ENCODE measurements at places on chromosomes 16 and 17.

GRCh38 chr16:67805718-67806427 is 487 bp downstream of the RANBP10 start:
- DNase-seq: no peak

DNA sequence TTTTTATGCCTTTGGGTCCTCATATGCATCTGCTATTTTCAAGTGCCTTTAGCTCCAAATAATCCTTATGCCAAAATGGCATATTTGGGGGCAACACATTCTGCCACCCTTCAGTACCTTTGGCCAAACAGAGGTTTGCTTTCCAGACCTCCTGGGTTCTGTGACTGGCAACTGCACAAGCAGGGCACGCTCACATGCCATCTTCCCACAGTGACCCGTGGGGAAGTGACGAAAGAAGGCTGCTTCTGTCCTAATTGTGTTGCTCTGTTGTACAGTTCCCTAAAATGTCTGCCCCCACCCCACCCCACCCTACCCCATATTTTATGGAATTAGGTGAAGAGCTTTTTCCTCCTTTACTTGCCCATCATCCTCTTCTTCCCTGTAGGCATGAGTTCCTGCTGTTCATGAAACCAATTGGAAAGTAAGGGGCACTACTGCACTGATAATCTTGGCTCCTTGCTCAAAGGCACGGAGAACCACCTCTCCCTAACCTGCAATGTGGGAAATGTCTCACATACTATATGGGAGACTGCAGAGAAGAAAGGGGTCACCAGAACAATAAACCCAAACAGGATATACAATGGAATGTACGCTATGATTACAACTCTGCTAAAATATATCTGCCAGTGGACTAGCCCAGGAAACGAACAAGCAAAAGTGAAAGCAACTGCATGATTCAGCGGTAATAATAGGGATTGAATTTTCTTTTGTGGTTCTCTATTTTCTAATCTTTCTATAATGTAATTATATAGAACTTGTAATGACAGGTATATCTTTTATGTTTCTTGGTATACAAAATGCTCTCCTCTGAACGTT is 3.3 kb upstream of the SLFN12L start:
- peak; percentile 47 for DNase-seq

- no peak for DNase-seq
Observed at GRCh38 chr16:10828851-10829366, 10.3 kb upstream of the TVP23A start.

- no peak for DNase-seq
Observed at GRCh38 chr16:57999971-58000705, at the start of gene ZNF319. Gene ZNF319 (minus strand): TSS chr16:58000672. CDS start chr16:57998265, 2,407 bp downstream.

- no peak for DNase-seq
Observed at GRCh38 chr16:80107900-80108299, 432.9 kb upstream of the DYNLRB2 start.

DNA sequence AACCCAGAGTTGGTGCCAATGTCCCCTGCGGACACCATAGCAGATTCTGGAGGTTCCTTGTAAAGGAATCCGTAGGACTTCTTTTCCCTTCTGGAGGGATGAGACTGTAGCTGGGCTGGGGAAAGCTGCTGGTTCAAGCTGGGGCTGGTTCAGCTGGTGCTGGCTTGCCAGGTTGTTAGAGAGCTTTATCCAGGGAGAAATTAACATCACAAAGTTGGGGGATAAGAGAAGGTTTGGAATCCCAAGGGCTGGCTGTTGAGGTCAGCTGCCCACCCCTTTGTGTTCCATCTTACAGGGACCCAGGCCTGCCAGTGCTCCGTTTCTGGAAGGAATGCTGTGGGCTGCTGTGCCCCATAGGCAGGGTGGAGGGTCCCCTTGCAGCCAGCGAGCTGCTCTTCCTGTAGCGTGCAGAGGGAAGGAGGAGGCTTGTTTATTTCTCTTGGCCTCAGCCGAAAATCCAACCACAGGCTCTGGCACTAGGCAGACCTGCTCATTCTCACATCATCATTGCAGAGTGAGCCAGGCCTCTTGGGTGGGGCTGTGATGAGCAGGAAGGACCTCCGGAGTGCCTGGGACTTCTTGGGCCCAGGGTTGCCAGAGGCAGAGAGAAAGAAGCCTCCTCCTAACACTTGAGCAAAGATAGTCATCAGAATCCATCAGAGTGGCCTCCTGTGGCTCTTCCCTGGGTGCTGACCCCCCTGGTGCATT is 251.1 kb downstream of the SEC14L1 start:
- peak; percentile 48 for DNase-seq

DNA sequence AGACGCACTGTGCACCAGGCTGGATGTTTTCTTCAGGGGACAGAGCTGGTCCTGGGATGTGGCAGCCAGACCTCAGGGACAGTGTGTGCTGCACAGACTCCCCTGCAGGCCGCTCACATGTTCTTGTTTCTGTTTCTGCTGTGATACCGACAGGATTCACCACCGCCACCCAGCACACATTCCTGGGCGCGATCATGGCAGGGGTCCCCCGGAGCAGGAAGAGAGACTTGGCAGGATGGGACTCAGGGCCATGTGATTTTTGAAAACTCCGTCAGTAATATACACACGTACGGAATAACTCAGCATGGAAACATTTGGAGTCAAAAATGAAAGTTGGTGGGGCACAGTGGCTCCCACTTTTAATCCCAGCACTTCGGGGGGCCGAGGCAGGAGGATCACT is 79.0 kb downstream of the HAPSTR1 start:
- no peak for DNase-seq

- no peak for DNase-seq
Observed at GRCh38 chr17:83069931-83070742, 9.3 kb upstream of the METRNL start.

DNA sequence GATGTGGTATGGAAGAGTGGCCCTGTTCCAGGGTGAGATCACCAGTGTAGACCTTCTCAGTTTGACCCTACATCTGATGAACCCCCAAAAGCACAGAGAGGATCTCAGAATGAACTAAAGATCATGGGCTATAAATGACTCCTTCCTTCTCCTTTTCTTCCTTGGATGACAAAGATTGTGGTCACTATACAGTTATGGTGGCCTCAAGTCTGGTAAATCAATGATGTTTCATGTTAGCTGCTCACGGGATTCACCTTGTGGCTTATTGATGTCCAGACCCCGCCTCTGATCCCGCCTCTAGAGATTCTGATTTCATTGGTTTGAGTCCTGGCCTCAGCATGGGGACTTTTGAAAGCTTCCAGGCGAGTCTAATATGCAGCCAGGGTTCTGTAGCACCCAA is 112.2 kb downstream of the PITPNC1 start:
- DNase-seq: no peak

DNA sequence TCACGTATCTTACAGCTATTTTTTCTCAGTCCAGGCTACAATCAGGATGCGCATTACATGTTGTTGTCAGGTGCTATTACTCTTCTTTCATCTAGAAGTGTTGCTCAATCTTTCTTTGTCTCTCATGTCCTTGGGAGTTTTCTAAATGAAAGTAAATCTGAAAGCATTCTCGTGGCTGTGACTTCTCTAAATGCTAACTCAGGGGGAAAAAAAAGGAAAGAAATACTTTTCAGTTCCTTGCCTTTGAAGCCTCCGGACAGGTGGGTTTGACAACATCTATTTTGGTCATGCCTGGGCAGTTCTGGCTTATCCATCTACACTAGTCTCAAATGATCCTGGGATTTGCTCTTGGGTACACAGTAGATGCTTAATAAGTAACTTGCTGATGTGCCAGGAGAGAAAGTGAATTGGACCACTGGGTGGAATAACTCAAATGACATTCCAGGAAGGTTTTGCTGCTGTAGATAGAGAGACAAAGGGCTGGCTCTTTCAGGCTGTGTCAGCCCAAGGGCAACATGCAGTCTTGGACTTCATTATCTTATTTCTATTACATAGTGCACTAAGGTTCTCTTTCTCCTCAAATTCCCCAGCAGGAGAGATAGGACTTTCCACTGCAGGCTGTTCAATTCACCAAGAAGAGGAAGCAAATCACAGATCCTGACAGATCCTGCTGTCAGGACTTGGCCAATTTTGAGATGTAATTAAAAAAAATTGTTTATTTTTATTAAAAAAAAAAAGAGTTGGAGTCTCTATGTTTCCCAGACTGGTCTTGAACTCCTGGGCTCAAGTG is 63.6 kb upstream of the NFAT5 start:
- no peak for DNase-seq

GRCh38 chr17:2964028-2964356 is 99.4 kb downstream of the OR1D5 start:
- DNase-seq: no peak

Measured in CD4-positive, alpha-beta T cell treated with Interleukin-15 for 4 hours (primary cell).